ENCODE measurements at places on chromosomes 1 and 21.

DNA sequence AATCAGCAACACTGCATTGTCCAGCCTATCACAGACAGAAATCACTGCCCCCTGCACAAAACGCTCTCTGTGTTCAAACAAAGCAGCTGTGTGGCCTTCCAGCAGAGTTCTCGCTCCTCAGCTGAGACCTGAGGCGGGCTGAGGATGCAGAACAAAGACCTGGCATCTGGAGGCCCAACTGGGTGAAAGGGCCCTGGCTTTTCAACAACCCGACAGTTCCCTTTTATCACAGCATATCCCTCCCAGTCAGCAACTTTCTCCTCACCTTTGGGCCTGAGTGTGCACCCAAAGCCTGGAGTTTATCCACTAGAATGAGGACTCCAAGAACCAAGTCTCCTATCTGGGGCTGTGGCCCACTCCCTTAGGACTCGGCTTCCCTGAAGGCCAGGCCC lies 42.6 kb upstream of the A3GALT2 start:
- DNase-seq, result no peak

GRCh38 chr1:214019499-214019898 lies 31.7 kb downstream of the PROX1 start:
- DNase-seq, result no peak

GRCh38 chr1:239321877-239322276 lies 64.5 kb upstream of the CHRM3 start:
- no peak for DNase-seq

- DNase-seq, result no peak
Measured at GRCh38 chr1:185733818-185734735, at the start of gene HMCN1. TSS of gene HMCN1 (plus strand) at chr1:185734391. CDS start at chr1:185734780, 389 bp downstream.

GRCh38 chr21:32779983-32780382 lies 8.4 kb upstream of the PAXBP1 start:
- DNase-seq, result no peak

- DNase-seq, result no peak
Measured at GRCh38 chr1:237383791-237384190, 341.8 kb downstream of the RYR2 start.

- DNase-seq, result no peak
Measured at GRCh38 chr1:58094221-58094620, 452.3 kb downstream of the OMA1 start.

All from T-helper 1 cell (primary cell).